Body of pancreas (tissue), 4 donors: ENCODE measurements at places on chromosomes 2 and 18. TPM values are rescaled to one million over a fixed set of nuclear protein-coding genes. Genes with fewer than 3 reads are reported as not detected.

The HOXD4 gene
- total RNA-seq = 0.78 TPM

The PIEZO2 gene
- total RNA-seq = 0.33 TPM

The RAB11FIP5 gene
- total RNA-seq = 19.2 TPM

The ZRANB3 gene
- 3.4 TPM for total RNA-seq

The MROH2A gene
- not detected for total RNA-seq

The SPP2 gene
- not detected for total RNA-seq

The UGT1A5 gene
- total RNA-seq = not detected

The RND3 gene
- total RNA-seq = 10.6 TPM

The TRABD2A gene
- total RNA-seq = 0.52 TPM

The UGT1A4 gene
- total RNA-seq = not detected

The STEAP3 gene
- 18.9 TPM for total RNA-seq

The CHRNG gene
- total RNA-seq = not detected

The USP14 gene
- total RNA-seq = 18.8 TPM

The CNGA3 gene
- total RNA-seq = 1.3 TPM

The ASB18 gene
- not detected for total RNA-seq

The PRKAG3 gene
- total RNA-seq = not detected

The EPB41L5 gene
- 27.2 TPM for total RNA-seq

The ACVR1C gene
- 1.6 TPM for total RNA-seq

The GALNT3 gene
- total RNA-seq = 64.9 TPM

The SULT1C4 gene
- total RNA-seq = 4.2 TPM

The AQP12B gene
- 328 TPM for total RNA-seq

The GRHL1 gene
- total RNA-seq = 4.2 TPM

The WDR33 gene
- total RNA-seq = 37.1 TPM

The CD207 gene
- total RNA-seq = not detected

The UGT1A10 gene
- total RNA-seq = 0.99 TPM

The BCL2 gene
- 18.5 TPM for total RNA-seq

The LRRTM1 gene
- not detected for total RNA-seq

The DSG1 gene
- total RNA-seq = under 0.01 TPM

The IL1RN gene
- total RNA-seq = not detected

The MFF gene
- 141 TPM for total RNA-seq

The VAMP8 gene
- total RNA-seq = 39.6 TPM

The BOLL gene
- total RNA-seq = not detected

The CDH19 gene
- total RNA-seq = 3.9 TPM

The KIAA2012 gene
- not detected for total RNA-seq

The PSD4 gene
- total RNA-seq = 40.5 TPM

The EVX2 gene
- total RNA-seq = not detected

The SNRNP27 gene
- total RNA-seq = 28.0 TPM

The FLACC1 gene
- total RNA-seq = 0.78 TPM

The CCDC85A gene
- 2.6 TPM for total RNA-seq

The INHBB gene
- total RNA-seq = 7.9 TPM

The RPRD1A gene
- total RNA-seq = 66.6 TPM

The AGXT gene
- total RNA-seq = not detected

The ASB1 gene
- total RNA-seq = 9.9 TPM

The THUMPD2 gene
- 7.0 TPM for total RNA-seq

The MYCN gene
- not detected for total RNA-seq

The SLC4A5 gene
- 8.3 TPM for total RNA-seq

The ASIC4 gene
- not detected for total RNA-seq

The MC4R gene
- not detected for total RNA-seq

The DYSF gene
- total RNA-seq = 3.1 TPM

The CD8B gene
- not detected for total RNA-seq

The TEKT4 gene
- not detected for total RNA-seq
